ENCODE measurements at places on chromosomes 7 and 10.

DNA sequence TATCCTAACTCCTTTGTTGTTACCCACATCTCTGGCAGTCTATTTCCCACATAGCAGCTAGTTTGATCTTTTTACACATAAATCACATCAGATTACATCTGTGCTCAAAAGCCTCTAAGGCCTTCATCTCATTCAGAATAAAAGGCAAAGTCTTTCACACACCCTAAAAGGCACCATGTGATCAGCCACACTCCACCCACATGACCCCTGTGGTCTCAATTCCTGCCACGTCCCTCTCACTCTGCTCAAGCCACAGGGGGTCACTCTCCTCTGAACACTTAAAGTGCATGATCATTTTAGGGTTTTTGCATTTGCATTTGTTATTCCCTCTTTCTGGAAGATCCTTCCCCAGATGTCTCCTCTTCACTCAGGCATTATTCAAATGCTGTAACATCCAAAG, 30.8 kb downstream of the ELAPOR2 start:
- no peak for DNase-seq

DNA sequence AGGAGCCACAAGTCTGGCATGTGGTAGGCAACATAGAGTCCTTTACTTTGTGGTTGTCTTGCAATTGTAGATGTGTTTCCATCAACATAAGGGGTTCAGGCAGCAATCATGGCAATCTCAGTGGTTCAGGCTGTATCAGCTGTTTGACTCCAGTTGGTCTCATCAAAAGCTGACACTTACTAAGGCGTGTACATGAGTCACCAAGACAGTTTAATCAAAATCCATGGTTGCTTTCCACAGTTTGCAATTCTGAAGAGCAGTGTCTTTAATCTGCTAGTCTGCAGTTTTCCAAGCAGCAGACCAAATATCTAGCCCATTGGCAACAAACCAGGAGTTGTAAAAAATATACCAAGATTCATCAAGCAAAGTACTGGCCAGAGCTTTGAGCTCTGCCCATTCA, 210.2 kb downstream of the MDFIC start:
- DNase-seq, result no peak

DNA sequence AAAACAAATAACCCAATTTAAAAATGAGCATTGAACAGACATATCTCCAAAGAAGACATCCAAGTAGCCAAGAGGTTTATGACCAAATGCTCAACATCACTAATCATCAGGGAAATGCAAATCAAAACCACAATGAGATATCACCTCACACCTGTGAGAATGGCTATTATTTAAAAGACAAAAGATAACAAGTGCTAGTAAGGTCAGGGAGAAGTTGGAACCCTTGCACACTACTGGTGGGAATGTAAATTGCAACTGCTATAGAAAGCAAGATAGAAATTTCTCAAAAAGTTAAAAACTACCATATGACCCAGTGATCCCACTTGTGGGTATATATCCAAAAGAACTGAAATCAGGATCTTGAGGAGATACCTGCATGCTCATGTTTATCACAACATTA, 49.5 kb downstream of the SGMS1 start:
- no peak for DNase-seq

DNA sequence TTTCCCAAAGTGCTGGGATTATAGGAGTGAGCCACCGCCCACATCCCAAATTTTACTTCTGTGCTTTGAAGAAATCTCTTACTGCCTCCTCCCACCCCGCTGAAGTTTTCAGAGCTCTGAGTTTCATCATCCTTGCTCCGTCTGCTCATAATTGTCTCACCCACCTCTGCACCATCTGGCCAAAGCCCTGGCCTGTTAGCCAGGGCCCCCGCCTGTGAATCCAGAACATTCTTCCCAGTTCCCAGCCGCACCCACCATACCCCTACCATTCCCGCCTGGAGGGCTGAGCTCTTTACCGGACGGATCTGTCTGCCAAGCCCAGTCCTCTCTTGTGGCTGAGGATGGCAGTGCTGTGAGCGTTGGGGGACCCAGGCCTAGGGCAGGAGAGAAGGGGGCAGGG, 14.5 kb downstream of the SSC4D start:
- DNase-seq, result no peak

DNA sequence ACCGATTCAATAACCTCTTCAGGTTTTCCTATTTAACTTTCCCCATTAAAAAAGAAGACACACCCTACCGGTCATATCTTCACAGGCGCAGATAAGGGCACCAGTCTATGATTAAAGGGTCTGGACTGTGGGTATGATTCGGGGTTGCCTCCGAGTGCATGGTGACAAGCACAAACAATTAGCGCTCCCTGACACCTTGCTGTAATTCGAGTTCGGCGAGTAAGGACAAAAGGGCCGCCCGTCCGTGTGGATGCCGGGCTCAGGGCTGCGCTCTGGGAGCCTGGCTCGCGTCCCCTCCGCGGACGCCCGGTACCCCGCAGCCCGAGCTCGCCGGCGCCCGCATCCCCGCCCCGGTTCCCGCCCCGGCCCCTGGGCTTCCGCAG, 111.9 kb upstream of the RHEB start:
- DNase-seq, result no peak

DNA sequence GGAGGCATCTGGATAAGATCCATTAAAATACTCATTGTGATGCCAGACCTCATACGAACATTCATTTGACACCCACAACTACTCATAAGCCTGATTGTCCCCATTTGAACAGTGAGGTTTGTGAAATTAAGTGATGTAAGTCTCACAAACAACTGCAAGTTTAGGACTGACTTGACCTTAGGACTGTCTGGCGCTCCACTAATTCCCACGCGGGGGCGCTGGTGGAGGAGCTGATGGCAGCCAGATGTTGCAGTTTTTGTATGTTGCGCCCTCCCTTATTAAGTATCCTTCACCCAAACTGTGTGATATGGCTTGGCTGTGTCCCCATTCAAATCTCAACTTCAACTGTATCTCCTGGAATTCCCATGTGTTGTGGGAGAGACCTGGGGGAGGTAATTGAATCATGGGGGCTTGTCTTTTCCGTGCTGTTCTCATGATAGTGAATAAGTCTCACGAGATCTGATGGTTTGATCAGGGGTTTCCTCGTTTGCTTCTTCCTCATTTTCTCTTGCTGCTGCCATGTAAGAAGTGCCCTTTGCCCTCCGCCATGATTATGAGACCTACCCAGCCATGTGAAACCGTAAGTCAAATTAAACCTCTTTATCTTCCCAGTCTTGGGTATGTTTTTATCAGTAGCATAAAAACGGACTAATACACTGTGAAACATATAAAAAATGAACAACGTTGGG, 20.3 kb upstream of the TIAL1 start:
- DNase-seq, result no peak

- DNase-seq, result no peak
Measured at GRCh38 chr10:43707770-43708169, 59.1 kb upstream of the ZNF32 start.

GRCh38 chr7:65225422-65226006, 148.1 kb upstream of the ZNF92 start:
- DNase-seq, result no peak

- no peak for DNase-seq
Measured at GRCh38 chr10:341081-341740, 206.0 kb downstream of the ZMYND11 start.

DNA sequence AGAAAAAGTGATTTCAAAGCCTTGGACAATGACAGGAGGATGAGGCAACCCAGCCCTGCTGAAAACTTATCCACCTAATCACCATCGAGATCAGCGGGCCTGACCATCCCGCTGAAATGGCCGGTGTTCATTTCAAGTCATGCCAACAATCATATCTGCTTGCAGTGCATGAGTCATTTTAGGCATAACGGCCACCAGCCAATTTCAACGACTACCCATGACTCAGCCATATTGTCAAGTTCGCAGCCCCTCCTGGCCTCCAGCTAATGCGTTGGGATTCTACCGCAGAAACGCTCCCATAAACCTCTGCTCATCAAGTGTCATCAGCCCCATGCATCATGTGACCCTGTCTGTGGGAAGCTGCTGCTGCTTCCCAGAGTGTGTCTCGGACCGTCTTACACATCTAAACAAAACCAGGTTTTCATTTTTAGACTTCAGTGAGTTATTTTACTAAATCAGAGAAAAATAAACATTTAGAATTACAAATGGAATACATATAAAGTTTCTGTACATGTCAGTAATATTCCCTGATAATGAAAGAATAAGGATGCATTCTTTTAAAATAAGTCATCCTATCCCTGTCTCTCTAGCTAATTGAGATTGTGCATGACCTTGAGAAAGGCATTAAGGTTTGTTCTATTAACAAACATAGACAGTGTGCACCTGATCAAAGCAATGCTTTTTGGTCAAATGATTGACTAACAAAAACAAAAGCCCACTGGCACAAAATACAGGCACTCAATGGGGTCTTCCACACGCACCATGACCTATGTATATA, 188.9 kb downstream of the ADAM12 start:
- no peak for DNase-seq

DNA sequence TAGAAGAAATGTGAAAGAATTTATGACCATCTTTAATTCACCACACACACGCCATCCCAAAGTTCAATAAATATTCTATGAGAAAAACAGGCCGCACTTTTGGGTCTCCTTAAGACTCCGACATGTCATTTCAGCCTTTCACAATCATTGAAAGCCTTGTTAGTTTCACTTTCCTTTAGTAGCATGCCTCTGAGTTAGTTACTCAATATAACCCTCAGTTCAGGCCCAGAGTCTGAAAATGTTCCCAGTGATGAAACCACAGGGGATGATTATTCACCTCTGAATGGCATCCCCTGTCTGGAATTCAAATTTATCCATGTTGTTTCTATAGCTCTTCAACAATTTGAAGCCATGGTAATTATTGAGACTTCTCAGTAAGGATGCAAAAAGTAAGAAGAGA, 278.1 kb upstream of the NRP1 start:
- no peak for DNase-seq

GRCh38 chr7:130278860-130279259, 12.2 kb downstream of the CPA2 start:
- no peak for DNase-seq

DNA sequence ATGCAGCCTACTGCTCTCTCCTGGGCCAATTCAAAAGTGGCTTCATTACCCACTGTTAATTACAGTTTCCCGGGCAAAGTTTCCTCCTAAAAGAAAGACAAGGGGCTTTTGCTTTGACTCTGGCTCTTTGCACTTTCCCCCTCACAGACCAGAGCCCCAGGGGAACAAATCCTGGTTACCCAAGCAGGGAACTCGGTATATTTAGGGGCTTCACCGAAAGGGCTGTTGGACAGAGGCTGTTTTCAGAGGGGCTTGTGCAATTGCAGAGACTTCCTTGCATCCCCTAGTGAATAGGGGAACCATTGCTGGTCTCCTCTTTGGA, 7.0 kb downstream of the CPA1 start:
- DNase-seq, result no peak

- DNase-seq, result peak; percentile 91
Measured at GRCh38 chr7:901388-902154, 25.2 kb downstream of the GET4 start.

- DNase-seq, result peak; percentile 90
Measured at GRCh38 chr7:127347567-127348246, 44.8 kb downstream of the ZNF800 start.

GRCh38 chr7:134831862-134832261, 52.4 kb downstream of the CALD1 start:
- DNase-seq, result no peak

GRCh38 chr7:3277604-3278572, 23.2 kb upstream of the SDK1 start:
- DNase-seq, result no peak

DNA sequence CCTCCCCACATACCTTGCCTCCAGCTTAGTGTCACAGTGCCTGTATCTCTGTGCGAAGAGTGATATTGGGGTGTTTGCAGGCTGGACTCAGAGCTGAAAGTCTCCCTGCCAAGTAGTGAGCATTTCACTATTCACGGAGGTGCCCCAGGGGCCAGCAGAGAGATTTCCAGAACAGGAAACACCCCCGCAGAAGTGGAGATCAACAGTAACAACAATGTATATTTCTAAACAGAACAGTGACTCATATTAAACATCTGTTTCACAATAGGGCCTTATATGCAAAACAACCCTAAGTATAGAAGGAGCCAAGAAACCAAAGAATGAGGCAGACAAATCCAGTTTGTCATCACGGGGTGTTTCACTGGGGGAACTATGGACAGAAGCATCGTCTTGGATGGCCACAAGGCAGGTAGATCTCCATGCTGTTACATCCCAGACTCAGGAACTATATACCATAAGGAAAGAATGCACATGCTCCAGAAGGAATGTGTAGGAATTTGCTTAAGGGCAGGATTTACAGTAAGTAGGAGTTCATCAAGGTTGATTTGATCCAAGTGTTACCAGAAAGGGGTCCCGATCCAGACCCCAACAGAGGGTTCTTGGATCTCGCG, 29.3 kb upstream of the CCL24 start:
- peak; percentile 64 for DNase-seq

- no peak for DNase-seq
Measured at GRCh38 chr7:32507414-32507813, 12.1 kb downstream of the AVL9 start.

DNA sequence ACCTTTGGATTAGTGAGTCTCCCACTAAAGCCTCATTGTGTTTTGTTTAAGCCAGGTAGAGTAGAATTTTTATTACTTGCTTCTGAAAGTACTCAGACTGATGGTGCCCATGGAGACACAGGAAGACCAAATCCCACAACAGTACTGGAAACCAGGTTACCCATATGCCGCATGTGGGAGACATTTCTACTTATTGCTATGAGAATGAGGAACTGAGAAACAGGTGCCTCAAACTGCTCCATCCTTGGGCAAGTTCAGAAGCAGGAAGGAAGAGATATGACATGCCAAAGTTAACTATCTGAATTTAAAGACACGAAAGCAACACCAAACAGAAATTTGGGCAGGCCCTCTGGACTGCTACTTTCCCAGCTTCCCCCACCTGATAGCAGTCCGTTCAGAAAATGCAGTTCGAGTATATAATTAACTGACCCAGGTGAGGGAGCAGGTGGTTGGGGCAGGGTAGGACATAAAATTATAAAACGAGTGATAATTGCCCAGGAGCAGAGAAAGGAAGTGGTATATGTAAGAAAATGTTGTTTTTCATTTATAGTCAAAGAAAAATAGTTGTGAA, 382.3 kb upstream of the MTPN start:
- DNase-seq, result peak; percentile 2

DNA sequence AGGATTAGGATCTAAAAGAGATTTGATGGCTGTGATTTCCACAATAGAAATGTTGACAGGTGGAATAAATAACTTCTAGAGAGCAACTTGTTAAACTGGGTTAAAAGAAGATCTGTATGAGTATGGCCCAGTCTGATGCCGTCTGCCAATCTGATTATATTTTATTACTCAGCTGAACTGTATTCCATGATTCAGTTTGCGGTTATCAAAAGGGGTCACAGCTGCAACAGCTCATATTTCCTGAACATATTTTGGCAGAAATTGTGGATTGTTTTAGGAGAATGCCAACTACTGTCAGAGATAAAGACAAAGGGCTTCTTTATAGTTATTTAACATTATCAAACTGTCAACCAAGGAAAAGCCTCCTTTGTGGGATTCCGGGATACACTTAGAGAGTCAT, 244.8 kb upstream of the MINDY3 start:
- DNase-seq, result no peak

GRCh38 chr10:62050893-62051433, 149.5 kb downstream of the ARID5B start:
- peak; percentile 33 for DNase-seq
